ENCODE measurements at places on chromosomes 5 and 9. TPM values are rescaled to one million over a fixed set of nuclear protein-coding genes. Genes with fewer than 3 reads are reported as not detected.
A peak's percentile ranks its signal among the peaks of the same experiment; 100 is the strongest.

DNA sequence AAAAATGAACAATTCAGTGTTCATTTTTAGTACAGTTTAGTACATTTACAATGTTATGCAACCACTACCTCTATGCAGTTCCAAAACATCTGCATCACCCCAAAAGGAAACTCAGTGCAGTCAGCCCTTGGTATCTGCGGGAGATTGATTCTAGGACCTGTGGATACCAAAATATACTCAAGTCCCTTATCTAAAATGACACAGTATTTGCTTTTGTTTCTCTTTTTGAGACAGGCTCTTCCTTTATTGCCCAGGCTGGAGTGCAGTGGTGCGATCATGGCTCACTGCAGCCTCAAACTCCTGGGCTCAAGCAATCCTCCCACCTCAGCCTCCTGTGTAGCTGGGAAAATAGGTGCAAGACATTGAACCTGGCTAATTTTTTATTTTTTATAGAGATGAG is 114.0 kb downstream of the PIP5K1B start:
- no peak for DNase-seq

INSL4 gene
- total RNA-seq = not detected

DNA sequence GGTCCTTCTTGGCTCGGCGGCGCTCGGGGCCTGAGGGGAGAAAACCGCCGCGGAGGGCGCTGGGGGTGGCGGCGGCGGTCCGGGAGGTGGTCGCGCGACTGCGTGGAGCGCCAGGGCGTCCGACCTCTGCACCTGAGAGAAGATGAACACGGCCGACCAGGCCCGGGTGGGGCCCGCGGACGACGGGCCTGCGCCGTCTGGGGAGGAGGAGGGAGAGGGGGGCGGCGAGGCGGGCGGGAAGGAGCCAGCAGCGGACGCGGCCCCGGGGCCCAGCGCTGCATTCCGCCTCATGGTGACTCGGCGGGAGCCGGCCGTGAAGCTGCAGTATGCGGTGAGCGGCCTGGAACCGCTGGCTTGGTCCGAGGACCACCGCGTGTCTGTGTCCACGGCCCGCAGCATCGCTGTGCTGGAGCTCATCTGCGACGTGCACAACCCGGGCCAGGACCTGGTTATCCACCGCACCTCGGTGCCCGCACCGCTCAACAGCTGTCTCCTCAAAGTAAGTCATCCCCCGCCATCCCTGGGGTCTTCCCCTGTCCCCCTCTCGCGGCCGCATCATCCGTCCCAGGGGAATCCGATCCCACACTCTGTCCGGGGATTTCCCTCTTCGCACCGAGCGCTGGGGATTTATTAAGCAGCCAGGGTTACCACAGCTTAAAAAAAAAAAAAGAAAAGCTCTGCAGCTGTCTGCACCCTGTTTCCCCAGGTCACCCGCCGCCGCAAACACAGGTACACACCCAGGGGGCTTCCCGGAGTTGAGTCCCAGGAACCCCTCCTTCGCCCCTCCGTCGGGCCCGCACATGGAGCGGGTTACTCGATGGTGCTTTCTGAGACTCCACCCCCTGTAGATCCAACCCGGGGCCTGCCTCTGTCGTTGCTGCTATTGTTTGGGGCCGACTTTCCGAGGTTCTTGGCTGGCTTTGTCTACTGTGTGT is at the start of gene GTF3C4:
GTF3C4 (plus strand) TSS at position 8 of the 935 bp plus-strand sequence; CDS start at position 143, 135 bp downstream.
- peak; percentile 26 for DNase-seq

DNA sequence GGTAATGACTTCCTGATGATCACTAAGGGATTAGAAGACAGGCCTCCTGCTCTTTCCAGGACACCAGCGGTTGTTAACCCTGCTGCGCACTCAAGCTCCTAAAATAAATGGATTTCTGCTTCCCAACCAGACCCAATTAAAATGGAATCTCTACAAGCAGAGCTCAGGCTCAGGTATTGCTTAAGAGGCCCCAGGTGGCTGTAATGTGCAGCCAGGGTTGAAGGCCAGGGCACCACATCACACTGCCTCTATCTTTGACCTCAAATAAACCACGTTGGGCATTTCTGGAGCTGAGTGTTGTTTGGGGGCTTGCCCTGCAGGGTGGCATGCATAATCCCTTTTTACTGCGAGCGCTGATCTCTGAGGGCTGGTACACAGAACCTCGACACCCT is 108.0 kb downstream of the FBXO38 start:
- DNase-seq = no peak

FAM81B gene
- not detected for total RNA-seq
